ENCODE measurements at places on chromosomes 5 and 9. TPM values are rescaled to one million over a fixed set of nuclear protein-coding genes. Genes with fewer than 3 reads are reported as not detected.
A peak's percentile ranks its signal among the peaks of the same experiment; 100 is the strongest.

GRCh38 chr9:22035591-22036011 is 26.5 kb upstream of the CDKN2B start:
- no peak for DNase-seq

GRCh38 chr5:74598731-74599130 is 41.8 kb downstream of the ENC1 start:
- DNase-seq: no peak

Gene ZNF484
- 12.9 TPM for polyA plus RNA-seq

Gene SLC46A2
- 0.82 TPM for polyA plus RNA-seq

DNA sequence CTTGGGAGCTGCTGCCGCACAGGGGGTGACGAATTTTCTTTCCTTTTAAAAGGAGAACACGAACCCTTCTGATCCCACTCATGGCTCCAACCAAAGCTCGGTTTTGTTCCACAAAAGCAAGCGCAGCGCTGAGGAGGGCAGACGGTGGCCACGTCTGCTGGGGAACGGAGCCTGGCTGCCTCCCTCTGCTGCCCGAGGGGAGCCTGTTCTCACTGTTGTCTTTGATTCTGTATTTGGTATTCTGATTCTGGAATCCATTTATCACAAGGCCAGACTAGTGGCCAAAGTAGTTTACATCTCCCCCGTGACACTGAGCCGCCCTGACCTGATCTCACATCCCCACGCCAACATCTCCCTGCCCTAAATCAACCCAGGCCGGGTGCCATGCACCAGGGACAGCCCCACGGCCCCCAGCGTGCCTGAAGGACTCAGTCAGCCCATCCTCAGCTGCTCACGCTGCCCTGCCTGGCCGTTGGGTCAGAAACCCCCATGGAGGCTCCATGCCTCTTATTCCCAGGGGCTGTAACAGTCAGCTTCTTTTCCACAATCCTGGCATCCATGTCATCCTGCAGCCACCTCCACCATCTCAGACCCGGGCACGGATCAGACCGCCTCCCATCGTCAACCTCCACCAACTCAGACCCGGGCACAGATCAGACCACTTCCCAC is 6.7 kb upstream of the NSMF start:
- DNase-seq: no peak

DNA sequence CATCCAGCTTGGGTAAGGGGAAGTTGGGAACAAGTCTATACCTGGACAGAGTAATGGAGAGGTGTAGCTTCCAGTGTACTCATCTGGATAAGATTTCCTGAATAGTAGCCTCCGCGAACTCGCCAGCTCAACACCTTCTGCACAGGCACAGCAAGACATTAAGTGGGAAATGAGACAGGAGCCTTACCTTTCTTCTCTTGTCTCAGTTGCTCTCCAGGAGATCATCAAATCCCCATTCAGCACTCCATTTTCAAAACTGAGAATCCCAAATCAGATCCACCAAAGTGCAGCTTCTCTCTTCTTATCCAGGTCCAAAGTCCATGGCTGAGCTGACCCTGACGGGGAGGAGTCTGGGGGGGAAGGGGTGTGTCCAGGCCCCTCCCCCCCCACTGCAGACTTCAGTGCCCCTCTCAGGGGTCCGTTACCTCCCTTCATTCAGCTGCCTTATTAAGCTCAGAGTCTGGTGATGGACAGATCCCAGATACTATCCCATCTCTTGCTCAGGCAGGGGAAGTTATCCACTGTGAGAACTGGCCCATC is 5.9 kb upstream of the MGAT1 start:
- no peak for DNase-seq

Gene GFI1B
- 1.3 TPM for polyA plus RNA-seq

DNA sequence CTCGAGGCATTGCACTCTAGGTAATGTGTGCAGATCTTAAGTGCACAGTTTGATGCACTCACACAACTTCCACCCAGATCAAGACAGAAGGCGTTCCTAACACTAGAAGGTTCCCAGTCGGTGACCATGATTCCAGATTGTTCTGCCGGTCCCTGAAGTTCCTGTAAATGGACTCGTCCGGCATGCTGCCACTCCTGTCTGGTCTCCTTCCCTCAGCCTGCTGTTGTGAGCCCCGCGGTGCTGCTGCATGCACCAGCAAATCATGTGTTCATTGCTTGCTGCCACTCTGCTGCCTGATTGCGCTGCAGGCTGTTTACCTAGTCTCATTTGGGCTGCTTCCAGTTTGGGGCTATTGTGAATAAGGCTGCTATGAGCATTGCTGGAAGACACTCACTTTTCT is 11.5 kb downstream of the STKLD1 start:
- DNase-seq: no peak

DNA sequence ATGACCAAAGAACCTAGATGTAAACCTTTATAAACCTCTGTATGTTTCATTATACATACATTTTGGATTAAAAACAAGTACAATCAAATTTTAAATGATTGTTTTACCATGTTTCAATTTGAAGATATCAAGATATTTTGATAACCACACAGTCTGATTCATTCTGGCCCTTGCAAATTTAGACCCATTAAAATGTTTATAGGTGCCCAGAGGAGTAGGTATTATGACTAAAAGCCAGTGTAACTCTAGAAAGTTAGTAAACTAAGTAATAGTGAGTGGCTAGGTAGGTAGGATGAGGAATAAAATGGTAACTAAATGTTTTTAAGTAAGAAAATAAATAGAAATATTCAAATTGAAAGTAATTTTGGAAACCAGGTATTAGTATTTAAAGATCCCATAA is 165.5 kb downstream of the PBX3 start:
- DNase-seq: no peak

DNA sequence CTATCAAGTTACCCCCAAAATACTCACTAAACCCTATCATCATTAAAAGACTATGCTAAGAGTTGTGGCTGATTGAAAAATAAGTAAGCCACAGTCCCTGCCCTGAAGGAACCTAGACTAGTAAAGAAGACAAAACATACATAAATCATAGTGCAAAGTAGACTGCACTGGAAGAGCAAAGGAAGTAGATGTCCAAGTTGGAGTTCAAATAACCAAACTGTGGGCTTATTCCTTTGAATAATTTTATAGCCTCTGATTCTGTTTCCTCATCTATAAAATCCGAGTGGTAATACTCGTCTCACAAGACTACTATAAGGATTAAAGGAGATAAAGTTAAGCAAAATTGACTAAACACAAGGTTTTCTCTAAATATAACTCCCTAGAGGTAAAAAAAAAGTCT is 140.4 kb downstream of the TLE1 start:
- no peak for DNase-seq

GRCh38 chr9:86909388-86909787 is 37.9 kb downstream of the GAS1 start:
- DNase-seq: no peak

Gene PDCD1LG2
- 0.12 TPM for polyA plus RNA-seq

DNA sequence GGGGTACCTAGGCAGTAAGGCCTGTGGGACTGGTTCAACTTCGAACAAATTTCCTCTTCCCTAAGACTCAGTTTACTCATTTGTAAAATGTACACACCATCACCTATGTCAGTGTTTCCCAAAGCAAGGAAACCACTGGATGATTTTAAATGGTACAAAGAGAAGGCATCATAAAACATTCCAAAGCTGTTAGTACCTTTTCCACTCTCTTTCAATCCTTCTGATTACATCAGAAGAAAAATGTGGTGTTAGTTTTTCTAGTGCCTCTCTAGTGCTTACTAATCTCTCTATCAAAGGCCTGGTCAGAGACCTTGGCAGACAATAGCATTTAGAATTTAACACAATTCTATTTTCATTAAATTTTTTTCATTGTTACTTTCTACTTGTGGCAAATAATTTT is 18.1 kb downstream of the NR6A1 start:
- no peak for DNase-seq

DNA sequence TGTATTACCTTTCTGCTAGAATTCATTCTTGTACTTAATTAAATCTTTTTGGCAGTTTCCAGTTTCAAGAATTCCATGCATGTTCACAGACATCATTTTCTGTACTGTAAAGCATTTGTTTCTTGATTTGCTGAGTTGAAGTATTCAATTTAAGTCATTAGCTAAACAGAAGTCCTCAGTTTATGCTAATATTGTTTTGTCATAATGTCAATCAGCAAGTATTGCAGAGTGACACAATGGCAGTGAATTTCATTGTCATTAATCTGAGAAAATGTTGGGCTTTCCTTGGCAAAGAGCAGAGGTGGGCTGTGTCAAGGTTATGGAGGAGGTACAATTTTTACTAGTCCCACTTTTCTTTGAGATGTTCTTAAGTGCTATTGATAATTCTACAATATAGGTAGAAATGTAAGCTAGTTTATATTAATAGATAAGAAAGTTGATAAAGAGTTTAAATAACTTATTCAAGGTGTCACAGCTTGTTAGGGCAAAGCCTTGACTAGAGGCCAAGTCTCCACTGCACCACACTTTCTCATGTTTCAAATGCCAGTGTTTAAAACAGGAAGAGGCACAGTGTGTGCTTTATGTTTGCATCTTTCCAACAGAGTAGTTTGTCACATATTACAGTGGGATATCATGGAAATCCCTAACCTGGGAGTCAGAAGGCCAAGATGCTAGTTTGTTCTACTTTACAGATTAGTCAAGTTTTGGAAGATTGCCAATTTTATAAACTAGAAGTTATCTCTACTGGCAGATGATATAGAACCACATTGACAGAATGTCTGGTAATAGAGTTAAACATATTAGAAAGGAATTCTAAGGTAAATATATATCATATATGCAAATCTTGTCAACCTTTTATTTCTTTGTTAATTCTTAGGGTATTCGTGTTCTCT is 56.3 kb downstream of the SLF1 start:
- DNase-seq: no peak

DNA sequence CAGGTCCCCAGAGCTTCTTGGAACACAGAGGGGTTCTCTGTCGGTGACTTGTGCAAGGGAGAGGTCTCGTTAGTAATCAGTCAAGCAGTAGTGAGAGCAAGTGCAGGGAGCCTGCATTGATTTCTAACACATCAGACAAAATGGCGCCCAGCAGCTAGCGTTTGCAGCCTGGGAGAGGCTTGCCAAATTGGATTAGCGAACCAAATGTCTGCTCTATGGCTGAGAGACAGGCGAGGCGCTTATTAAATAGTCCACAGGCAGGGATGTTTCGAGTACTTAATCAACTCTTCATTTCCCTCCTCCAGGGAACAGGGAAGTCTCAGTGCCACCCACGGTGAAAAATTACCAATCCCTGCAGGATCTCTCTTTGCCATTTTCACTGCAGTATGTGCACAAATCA is 131.4 kb upstream of the SHB start:
- DNase-seq: no peak

DNA sequence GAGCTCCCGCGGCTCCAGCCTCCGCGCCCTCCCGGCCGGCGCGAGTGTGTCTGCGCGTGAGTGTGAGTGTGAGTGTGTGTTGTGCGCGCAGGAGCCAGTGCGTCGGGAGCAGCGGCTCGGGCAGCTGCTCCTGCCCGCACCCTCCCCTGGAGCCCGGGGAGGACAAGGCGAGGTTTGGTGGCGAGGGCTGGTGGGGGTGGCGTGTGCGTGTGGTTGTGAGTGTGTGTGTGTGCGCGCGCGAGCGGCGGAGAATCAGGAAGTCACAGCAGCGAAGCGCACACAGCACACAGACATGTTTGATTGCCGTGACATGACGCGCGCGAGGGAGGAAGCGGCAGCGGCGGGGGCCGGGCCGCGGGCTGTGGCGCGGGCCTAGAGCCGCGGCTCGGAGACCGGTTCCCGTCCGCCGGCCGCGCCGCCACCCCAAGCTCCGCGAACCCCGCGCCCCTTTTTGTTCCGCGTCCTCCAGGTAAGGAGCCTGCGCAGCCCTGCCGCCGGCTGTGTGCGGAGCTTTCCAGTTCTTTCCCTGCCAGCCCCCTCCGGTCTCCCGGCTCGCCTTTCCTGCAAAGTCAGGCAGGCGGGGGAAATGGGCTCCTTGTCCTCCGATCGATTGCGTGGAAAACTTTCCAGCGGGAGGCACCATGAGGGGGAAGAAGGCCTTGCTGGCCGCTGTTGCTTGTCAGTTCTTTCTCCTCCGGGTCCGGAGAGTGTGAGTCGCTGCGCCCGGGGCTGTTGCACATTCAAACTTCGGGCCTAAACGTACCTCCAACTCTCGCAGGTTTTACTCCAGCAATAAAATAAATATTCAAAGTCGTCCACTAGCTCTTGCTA is 2.4 kb downstream of the SMARCA2 start:
- DNase-seq: peak; percentile 81

- DNase-seq: no peak
Observed at GRCh38 chr5:138033386-138033808, 518 bp upstream of the FAM13B start.

Gene SERF1B
- 81.6 TPM for polyA plus RNA-seq

GRCh38 chr5:1244976-1245375 is 19.8 kb downstream of the SLC6A18 start:
- DNase-seq: no peak

- no peak for DNase-seq
Observed at GRCh38 chr9:113921396-113921925, 45.4 kb downstream of the ZNF618 start.
